ENCODE measurements at places on chromosomes 3 and 15. TPM values are rescaled to one million over a fixed set of nuclear protein-coding genes. Genes with fewer than 3 reads are reported as not detected.

The FAM3D gene
- not detected for total RNA-seq

The CTXN2 gene
- total RNA-seq = not detected

The TRPM1 gene
- not detected for total RNA-seq

The FURIN gene
- 35.8 TPM for total RNA-seq

The CDC25A gene
- total RNA-seq = 16.5 TPM

The NMNAT3 gene
- total RNA-seq = 0.84 TPM

The OIP5 gene
- total RNA-seq = 21.3 TPM

The EBLN2 gene
- 0.89 TPM for total RNA-seq

The SIDT1 gene
- total RNA-seq = not detected

The TBC1D21 gene
- total RNA-seq = not detected

The FGF12 gene
- total RNA-seq = not detected

The ST6GAL1 gene
- total RNA-seq = 3.5 TPM

The CCDC54 gene
- not detected for total RNA-seq

The KCNH8 gene
- total RNA-seq = not detected

The PPARG gene
- total RNA-seq = 41.9 TPM

The TRH gene
- not detected for total RNA-seq

The INSYN1 gene
- total RNA-seq = 0.30 TPM

The TPM1 gene
- total RNA-seq = 117 TPM

The FETUB gene
- not detected for total RNA-seq

The KLHDC8B gene
- 13.4 TPM for total RNA-seq

The KLHL40 gene
- not detected for total RNA-seq

The CCRL2 gene
- not detected for total RNA-seq

The GUCA1C gene
- not detected for total RNA-seq

The PRR20G gene
- total RNA-seq = not detected

The IMPG2 gene
- under 0.01 TPM for total RNA-seq

The SCN11A gene
- total RNA-seq = not detected

The EIF2A gene
- 89.3 TPM for total RNA-seq

The ATP13A5 gene
- total RNA-seq = not detected

The RBPMS2 gene
- total RNA-seq = 0.59 TPM

The MORC1 gene
- total RNA-seq = not detected

The APH1B gene
- 10.6 TPM for total RNA-seq

The PROS1 gene
- total RNA-seq = 8.6 TPM

The KY gene
- total RNA-seq = not detected

The ISL2 gene
- 1.6 TPM for total RNA-seq

The SPATA12 gene
- total RNA-seq = under 0.01 TPM

The SPINT1 gene
- total RNA-seq = 2.5 TPM

The ACKR4 gene
- total RNA-seq = not detected

The KCNAB1 gene
- not detected for total RNA-seq

The CIB2 gene
- 2.8 TPM for total RNA-seq

The MYO1E gene
- 36.6 TPM for total RNA-seq

The CD200R1 gene
- total RNA-seq = not detected

The RETNLB gene
- total RNA-seq = not detected

The CLDN18 gene
- total RNA-seq = not detected
